Tongue (tissue), 3 donors: ENCODE measurements at places on chromosomes 3 and 15. TPM values are rescaled to one million over a fixed set of nuclear protein-coding genes. Genes with fewer than 3 reads are reported as not detected.
A peak's percentile ranks its signal among the peaks of the same experiment; 100 is the strongest.

DNA sequence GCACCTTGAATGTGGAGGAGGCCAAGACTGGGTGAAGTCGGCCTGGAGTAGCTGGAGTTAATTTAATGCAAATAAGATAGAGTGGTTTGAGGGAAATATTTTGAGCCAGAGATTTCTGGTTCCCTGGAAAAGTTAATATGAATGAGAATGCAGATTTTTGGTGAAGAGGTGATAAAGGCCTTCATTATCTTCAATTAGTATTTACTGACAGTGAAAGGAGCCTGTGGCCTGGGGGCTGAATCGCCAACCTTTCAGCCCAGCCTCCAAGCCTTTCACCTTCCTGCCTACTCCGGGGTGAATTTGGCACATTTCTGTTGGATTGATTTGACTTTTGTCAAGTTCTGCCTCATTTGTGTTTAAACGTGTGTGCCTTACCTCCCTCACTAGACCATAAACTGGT, 147.8 kb downstream of the SOX2 start:
- no peak for DNase-seq

DNA sequence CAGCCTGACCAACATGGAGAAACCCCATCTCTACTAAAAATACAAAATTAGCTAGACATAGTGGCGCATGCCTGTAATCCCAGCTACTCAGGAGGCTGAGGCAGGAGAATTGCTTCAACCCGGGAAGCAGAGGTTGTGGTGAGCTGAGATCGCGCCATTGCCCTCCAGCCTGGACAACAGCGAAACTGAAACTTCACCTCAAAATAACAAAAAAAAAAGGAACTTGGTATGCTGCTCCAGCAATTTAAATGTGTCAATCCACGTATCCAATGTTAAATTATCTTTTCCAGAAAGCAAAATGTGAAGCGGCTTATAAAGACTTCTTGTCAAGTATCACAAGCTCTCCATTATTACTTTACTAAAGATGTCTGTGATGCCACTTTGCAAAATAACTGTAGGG, 9.9 kb upstream of the ARIH1 start:
- no peak for DNase-seq

- no peak for DNase-seq
These were observed 115.5 kb upstream of the NECTIN3 start for GRCh38 chr3:110956081-110956480.

DNA sequence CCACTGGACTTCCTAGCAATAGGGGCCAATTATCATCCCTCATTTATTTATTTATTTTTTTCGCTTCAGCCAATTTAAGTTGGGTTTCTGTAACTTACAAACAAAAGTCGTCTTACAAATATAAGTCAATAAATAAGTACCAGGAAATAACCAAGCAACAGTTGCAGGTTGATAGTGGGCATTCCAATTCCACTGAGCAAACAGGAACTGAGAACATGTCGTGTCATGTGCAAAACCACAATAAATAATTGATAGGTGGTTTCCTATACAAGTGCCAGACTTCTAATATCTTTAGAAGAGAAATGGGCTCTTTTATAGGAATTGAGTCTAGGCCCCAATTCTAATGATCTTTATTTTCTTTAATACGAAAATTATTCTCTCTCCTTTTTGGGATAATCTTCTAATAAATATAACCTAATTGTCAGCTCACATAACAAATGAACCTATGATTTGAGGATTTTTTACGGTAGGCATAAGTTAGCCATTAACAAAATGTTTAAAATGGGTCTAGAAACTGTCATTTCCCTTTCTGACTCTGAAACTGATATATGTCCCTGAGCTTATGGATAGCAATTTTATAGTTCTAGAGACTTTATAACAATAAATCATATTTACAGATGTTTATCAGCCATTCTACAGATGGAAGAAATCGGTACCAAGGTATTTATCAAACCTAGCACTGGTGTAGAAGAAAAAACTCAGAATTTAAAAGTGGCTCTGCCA, 571.8 kb downstream of the FOXP1 start:
- DNase-seq, result no peak

Gene XCR1
- not detected for total RNA-seq

- peak; percentile 18 for DNase-seq
These were observed 212.8 kb upstream of the EIF1B start for GRCh38 chr3:40096661-40097111.

Gene SAXO2
- 1.8 TPM for total RNA-seq

GRCh38 chr3:155196131-155197021, 97.1 kb downstream of the STRIT1 start:
- DNase-seq, result peak; percentile 89

GRCh38 chr15:30954674-30955073, 36.8 kb downstream of the MTMR10 start:
- DNase-seq, result no peak

GRCh38 chr3:59698091-59698490, 648.3 kb upstream of the CFAP20DC start:
- no peak for DNase-seq

DNA sequence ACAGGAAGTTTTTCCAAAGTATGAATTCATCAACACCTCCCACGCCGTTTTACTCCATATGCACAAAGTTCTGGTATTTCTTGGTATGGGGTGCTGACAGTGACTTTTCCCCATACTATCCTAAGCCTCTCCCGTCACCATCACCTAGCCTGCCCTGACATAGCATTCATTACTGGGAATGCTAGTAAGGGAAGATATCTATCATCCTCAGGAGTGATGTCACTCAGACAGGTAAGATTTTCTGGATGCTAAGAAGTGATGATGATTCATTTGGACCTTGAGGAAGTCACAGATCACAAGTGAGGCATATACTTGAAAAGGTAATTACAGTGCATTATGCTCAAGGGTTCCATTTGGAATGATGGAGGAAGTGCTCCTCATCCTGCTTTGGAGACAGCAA, 355.1 kb upstream of the STAC start:
- DNase-seq, result no peak

DNA sequence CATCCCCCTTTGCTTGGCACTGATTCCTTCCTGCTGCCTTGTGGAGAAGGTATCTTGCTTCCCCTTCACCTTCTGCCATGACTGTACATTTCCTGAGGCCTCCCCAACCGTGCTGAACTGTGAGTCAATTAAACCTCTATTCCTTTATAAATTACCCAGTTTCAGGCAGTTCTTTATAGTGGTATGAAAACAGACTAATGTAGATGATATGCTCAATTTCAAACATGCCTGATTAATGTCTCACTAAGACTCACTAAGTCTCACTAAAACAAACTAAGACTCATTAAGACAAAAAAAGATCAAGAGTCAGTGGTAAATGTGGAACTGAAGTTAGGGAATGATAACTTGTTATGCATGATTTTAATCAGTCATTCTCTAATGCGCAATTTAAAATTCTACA, 606.6 kb downstream of the RBMS3 start:
- no peak for DNase-seq

DNA sequence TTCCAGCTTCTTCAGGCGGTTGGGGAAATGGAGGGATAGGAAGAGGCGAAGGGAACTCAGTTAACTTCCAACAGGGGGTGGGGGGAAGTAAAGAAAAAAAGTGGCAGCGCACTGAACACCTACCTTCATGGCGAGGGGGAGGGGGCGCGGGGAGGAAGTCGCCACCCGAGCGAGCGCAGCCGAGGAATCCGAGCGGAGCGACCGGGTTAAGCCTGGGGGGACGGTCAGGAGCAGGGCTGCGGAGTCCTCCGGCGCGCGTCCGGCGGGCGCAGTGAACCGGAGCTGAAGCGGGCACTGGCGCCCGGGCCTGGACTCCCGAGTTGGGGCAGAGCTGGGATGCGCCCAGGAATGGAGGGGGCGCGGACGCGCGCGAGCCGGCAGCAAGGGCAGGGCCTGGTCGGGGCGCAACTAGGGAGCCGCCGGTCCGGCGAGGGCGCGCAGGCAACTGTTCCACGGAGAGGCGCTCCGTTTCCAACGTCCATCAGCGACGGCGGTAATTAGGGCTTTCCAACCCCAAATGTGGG, at the start of gene WNT5A:
WNT5A (minus strand) TSS at position 450 of the 524 bp plus-strand sequence; CDS start at position 129, 321 bp downstream.
- DNase-seq, result peak; percentile 63

- no peak for DNase-seq
These were observed 3.9 kb downstream of the AEN start for GRCh38 chr15:88624971-88625490.

DNA sequence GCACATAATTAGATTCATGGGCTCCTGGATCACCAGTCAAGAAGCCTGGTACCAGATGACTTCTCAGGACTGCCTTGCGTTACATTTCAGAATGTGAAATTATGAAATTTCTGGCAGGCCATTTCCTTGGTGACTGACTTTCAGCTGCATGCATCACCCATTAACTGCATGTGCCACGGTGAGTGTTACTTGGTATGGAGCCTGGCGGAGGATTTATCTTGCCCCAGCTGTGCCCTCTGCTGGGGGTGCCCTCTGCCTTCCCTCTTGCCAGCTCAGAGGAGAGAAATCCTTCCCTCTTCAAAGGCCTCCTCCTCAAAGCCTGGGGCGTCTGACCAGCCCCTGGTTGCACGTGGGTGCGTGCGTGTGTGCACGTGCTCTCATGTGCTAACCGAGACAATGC, 57.7 kb upstream of the CTSH start:
- no peak for DNase-seq

GRCh38 chr3:148307443-148307843, 390.3 kb upstream of the AGTR1 start:
- DNase-seq, result no peak

DNA sequence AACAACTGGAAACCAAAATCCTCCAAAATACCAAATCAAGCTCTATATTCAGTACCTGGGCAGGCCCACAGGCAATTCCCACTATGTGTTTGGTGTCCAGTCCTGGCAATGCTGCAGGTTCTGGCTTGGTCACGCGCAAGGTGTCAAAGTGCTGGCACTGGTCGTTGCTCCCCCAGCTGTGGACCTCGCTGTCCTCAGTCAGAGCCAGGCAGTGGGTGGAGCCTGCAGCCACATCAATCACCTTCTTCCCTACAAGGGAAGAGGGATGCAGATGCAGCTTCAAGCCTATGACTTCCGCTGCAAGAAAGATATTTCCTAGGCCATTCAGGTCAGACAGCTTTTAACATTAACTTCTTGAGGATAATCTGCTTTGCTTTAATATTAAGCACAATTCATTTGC, 61.3 kb downstream of the HERC2 start:
- no peak for DNase-seq

Gene PLA2G4D
- not detected for total RNA-seq

Gene C3orf20
- not detected for total RNA-seq

DNA sequence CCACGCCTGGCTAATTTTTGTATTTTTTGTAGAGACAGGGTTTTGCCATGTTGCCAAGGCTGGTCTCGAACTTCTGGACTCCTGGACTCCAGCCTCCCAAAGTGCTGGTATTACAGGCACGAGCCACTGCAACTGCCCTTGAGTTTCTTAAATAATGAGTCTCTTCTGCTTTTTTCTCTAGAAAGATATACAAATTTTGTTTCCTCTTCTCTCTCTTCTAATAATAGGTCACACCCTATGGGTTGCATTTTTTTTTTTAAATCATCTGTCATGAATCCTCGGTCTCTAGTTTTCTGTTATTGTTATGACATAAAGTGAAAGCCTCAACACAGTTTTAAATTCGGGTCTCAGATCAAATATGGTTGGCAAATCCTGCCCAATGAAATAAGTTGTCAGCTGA, 111.2 kb downstream of the IL12A start:
- DNase-seq, result no peak

DNA sequence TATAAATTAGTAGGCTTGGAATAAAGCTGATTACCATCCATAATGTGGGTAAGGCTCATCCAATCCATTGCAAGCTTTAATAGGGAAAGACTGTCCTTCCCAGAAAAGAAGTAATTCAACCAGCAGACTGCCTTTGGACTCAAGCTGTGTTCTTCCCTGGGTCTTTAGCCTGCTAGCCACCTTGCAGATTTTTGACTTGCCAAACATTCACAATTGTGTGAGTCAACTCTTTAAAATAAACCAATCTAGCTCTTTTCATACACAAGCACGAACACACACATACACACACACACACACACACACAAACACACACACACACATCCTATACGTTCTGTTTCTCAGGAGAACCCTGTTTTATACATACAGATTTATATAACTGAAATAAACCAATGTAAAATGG, 248.1 kb downstream of the NAALADL2 start:
- no peak for DNase-seq

DNA sequence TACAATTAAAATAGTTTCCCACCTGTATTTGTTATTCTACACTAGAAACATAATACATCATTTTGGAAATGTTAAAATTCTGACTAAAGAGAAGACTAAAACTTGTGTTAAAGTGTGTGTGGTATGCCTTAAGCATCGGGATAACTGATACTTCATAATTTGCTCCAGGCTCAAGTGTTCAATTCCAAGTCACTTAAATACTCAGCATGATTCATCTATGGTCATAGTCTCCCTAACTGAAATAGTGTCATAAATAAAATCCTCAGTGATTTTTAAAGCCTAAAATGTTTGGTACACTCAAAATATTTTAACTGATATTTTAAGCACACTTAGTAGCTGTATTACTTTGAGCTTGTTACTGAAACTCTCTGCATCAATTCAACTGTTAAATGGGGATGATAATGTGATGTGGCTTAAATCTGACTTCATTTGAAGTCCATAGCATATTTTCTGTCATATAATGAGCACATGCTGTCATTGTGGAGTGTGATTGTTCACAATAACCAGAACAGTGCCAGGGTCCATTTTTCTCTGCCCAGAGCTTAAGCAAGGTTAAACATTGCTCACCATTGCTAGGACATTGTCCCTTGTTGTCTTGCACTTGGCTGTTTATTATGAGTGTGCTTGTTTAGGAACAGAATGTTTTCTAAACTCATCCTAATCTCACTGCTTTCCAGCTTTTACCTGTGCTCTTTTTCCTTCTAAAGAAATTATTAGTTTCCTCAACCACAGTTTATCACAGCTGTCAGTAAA, 122.2 kb downstream of the KLHL25 start:
- DNase-seq, result no peak

GRCh38 chr3:13111873-13112520, 38.8 kb upstream of the IQSEC1 start:
- DNase-seq, result no peak

GRCh38 chr15:63000706-63001105, 41.8 kb upstream of the TPM1 start:
- no peak for DNase-seq

DNA sequence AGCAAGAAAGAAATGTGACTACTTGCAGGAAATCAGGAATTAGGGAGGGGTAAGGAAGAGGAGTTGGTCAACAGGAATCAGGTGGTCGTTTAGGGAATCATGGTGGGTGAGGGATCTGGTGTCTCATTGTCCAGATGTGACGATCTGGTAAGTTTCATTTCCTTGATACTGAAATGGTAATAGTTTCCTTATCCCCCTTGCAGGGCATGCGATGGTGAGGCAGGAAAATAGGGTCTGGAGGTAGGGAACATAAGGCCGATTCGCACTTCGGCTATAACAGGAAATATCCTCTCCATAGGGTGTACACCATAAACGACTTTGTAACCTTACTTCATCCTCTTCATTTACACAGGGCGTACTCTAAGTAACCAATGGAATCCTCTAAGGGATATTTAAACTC, 574 bp upstream of the LRRC34 start:
- no peak for DNase-seq

DNA sequence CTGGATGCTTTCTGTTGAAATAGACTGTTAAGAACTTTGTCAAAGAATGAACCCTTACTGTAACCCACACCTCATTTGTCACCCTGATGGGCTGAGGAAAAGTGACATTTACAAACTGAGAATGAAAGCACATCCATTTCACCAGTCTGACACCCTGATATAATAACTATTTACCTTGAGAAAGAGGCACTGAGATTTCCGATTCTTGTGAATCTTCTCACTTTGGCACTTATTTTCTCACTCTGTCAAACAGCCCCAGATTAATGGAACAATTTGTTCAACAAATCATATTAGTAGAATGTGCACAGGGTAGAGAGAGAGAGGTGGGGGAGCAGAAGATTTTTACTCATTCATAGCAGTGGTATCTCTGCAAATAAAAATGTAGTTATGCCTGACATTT, 606.9 kb downstream of the MCTP2 start:
- no peak for DNase-seq

Gene MAGI1
- total RNA-seq, result 62.1 TPM
